ENCODE measurements at places on chromosomes 4 and X.

- no peak for DNase-seq
Observed at GRCh38 chrX:17560385-17560784, 176.9 kb upstream of the SCML1 start.

- no peak for DNase-seq
Observed at GRCh38 chr4:118752551-118752950, 67.4 kb downstream of the METTL14 start.

DNA sequence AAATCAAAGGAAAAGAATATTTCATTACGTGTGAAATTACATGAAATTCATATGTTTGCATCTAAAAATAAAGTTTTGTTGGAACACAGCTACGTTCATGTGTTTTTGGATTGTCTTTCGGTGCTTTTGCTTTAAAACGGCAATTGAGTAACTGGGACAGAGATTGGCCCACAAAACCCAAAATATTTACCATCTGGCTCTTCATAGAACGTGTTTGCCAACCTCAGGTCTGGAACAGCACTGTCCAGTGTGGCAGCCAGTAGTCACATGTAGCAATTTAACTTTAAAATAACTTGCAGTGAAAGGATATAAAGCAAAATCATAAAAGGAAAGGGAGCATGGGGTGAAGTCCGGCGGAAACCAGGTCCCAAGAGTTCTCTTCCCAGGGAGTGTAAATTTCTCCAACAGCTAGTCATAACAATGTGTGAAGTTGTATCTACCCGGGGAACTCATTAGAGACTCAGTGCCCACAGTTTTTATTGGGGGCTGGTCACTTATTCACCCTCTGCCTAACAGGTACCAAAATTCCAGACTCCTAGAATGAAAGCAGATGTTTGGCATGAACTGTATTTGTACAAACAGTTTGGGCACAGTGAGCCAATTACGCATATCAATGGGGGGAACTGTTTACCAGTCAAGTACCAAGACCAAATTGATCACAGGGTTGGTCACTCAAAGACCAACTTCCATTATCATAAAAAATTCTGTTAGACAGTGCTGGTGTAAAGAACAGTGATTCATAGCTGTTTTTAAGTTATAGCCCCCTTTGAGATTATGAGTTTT is 10.3 kb downstream of the OCIAD1 start:
- DNase-seq = no peak

DNA sequence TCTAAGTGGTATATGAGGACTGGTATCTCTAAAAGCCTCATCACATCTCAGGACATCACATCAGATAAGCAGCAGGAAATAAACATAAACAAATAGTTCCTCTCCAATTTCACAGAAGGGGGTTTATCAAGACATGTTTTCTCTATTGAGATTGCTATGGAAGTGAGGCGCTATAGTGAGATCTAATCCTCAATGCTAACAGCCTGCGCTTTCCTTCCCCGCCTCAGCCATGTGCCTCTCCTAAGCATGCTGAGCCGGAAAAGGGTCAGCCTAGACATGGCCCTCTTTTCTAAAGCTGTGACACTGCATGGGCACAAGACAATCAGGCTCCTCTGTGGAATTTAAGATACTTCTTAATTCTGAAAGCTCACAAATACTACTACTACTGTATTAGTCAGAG is 286.1 kb downstream of the INPP4B start:
- DNase-seq = no peak

GRCh38 chr4:144174401-144175067 is 34.0 kb upstream of the GYPA start:
- peak; percentile 56 for DNase-seq

DNA sequence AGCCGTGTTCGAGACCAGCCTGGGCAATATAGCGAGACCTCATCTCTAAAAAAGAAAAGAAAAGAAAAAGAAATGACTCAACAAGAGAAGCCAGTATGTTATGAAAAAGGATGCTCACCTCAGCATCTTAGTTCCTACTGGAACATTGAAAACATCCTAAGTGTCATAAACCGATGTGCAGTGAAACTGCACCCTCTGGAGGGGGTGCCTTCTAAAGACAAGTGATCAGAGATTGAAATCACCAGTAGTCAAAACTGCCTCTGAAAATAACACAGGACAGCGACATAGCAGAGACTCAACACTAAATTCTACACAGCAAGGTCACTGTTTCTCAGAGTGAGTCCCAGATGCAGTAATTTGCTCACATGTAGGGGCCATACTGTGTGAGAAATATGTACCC is 28.0 kb upstream of the ATP6AP2 start:
- no peak for DNase-seq

DNA sequence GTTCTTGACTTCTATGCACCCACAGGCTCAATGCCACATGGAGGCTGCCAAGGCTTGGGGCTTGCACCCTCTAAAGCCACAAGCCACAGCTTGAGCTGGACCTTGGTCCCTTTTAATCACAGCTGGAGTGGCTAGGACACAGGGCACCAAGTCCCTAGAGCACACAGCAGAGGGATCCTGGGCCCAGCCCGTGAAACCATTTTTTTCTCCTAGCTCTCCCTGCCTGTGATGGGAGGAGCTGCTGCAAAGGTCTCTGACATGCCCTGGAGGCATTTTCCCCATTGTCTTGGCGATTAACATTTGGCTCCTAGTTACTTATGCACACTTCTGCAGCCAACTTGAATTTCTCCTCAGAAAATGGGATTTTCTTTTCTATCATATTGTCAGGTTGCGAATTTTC is 410.9 kb downstream of the GRID2 start:
- DNase-seq = no peak

DNA sequence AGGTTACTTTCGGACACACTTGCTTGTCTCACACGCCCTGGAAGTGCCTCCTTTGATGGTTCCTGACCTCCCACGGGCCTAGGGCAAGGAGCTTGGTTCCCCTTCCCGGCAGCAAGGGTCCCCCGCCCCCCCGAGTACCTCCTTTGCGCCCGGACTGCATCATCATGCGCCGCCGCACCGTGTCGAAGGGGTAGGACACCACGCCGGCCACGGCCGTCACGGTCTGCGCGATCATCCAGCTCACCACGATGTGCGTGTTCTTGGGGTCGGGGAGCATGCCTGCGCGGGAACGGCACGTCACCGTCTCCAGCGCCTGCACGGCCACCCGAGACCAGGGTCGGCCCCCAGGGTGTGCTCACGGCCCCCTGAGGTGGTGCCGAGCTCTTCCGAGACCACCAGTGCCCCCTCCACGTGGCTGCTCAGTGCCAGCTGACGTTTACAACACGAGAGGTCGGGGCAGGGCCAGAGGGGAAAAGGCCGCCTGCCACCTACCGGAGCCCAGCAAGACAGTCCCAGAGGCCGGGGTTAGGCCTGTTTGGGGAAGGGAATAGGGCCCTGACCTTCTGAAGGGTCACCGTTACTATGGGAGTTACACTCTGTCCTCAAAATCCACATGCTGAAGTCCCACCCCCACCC is 4.7 kb downstream of the SLC25A6 start:
- DNase-seq = no peak

GRCh38 chr4:38610521-38610920 is 53.5 kb upstream of the KLF3 start:
- no peak for DNase-seq
